ENCODE measurements at places on chromosomes 1 and 21. TPM values are rescaled to one million over a fixed set of nuclear protein-coding genes. Genes with fewer than 3 reads are reported as not detected.

Gene MECR
- total RNA-seq: 42.2 TPM

Gene TTLL7
- total RNA-seq: 0.41 TPM

Gene RBP7
- not detected for total RNA-seq

Gene SELL
- total RNA-seq: 105 TPM

Gene CFHR5
- not detected for total RNA-seq

Gene PTPRF
- total RNA-seq: 3.8 TPM

Gene KDF1
- total RNA-seq: 0.18 TPM

Gene ICOSLG
- 5.9 TPM for total RNA-seq

Gene KCNN3
- 0.11 TPM for total RNA-seq

Gene S1PR1
- 63.9 TPM for total RNA-seq

Gene STYXL2
- not detected for total RNA-seq

DNA sequence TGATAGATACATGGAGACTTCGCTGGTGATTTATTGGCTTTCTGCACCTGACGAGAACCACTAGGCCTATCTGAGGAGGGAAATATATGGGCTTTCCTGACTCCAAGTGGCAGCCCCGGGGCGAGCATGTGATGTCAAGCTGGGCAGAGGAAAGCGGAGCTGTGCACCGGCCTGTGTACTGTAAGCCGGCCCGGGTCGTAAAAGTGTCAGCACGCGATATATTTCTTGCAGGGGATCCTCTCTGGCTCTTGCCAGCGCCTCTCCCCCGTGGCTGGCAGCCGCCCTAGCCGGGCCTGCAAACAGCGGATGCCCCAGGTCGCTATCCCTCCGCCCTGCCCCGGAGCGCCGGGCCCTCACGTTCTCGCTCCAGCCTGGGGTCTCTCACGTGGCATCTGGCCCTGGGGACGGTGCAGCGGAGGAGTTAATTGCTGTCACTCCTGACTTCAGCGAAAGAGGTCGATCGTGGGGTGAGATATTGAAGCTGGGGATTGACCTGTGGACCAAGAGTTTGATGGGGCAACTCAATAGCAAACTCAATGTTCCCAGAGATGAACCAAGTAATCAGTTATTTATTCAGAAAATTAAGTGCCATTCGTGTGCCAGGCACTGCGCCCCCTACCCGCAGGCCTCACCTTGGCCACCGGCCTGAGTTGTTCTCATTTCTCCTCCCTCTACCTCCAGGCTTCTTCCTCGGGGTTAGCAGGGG is 41.0 kb upstream of the HAO2 start:
- peak; percentile 42 for DNase-seq
- peak overlapping the region; percentile 15 for H3K27ac ChIP-seq
- H3K27me3 ChIP-seq: peaks cover 26% of the 10 kb centered on the region

- peaks cover 12% of the 10 kb centered on the region for H3K4me1 ChIP-seq
- H3K4me3 ChIP-seq: no peak overlapping the region
- H3K27me3 ChIP-seq: no peaks in the 10 kb centered on the region
- H3K27ac ChIP-seq: peak overlapping the region; percentile 40
Observed at GRCh38 chr1:114735479-114735878, 18.9 kb upstream of the NRAS start.

- H3K4me3 ChIP-seq: no peak overlapping the region
- H3K36me3 ChIP-seq: no peaks in the 10 kb centered on the region
- H3K4me1 ChIP-seq: peaks cover 6% of the 10 kb centered on the region
Observed at GRCh38 chr1:145891143-145891542, 5.5 kb upstream of the ANKRD35 start.

- no peak overlapping the region for H3K27ac ChIP-seq
- DNase-seq: no peak
- no peaks in the 10 kb centered on the region for H3K36me3 ChIP-seq
- H3K27me3 ChIP-seq: peaks cover 9% of the 10 kb centered on the region
- H3K4me3 ChIP-seq: no peak overlapping the region
- H3K4me1 ChIP-seq: no peaks in the 10 kb centered on the region
Observed at GRCh38 chr1:17553975-17554700, 14.6 kb downstream of the ARHGEF10L start.

DNA sequence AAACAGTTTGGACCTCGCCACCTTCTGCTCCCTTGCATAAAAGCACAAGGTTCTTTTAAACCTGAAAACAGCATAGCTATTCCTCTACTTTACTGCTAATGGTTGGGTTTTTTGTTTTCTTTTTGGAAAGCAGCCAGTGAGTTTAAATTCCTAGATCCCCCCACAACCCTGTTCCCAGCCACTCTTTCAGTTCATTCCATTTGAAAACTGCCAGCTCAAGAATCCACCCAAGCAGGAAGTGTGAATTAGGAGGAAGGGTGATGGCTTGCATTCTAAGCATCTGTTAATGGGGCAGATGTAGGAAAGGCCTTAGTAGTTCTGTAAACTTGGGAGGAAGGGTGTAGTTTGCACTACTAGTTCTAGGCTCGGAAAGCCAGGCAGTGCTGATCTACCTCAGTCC is 172.9 kb upstream of the HOOK1 start:
- no peaks in the 10 kb centered on the region for H3K4me1 ChIP-seq
- H3K27ac ChIP-seq: no peak overlapping the region
- no peaks in the 10 kb centered on the region for H3K36me3 ChIP-seq
- no peak for DNase-seq
- H3K27me3 ChIP-seq: no peaks in the 10 kb centered on the region

DNA sequence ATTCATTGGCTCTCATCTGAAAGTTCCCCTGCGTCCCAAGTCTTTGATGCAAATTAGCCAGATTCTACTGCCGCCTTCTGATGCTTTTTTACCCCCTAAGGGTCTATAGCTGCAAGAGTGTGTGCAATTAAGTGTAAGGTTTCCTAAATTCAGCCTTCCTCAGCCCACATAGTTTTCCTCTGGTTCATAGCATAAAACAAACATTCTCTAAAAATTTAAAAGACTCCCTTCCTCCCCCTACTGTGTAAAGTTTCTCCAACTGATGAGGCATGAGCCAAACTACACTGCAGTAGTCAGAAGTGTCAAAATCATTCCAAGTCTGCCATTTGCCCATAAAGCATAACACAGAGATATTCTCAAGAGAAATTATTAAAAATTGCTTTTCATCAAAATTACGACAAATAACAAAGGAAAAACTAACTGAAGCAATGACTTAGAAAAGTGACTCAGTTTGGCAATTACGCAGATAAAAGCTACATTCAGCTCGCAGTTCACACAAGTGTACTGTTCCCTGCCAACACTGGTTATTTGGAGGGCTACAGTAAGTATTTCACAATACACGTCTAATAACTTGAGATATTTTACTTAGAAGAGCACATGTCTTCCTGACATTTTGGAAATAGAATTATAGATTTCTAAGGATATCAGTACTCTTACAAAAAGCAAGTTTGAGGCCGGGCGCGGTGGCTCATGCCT is 15.4 kb downstream of the KCNH1 start:
- no peak overlapping the region for H3K27ac ChIP-seq
- H3K27me3 ChIP-seq: peaks cover 33% of the 10 kb centered on the region
- no peaks in the 10 kb centered on the region for H3K4me1 ChIP-seq
- DNase-seq: no peak
- no peaks in the 10 kb centered on the region for H3K36me3 ChIP-seq
- H3K4me3 ChIP-seq: no peak overlapping the region

DNA sequence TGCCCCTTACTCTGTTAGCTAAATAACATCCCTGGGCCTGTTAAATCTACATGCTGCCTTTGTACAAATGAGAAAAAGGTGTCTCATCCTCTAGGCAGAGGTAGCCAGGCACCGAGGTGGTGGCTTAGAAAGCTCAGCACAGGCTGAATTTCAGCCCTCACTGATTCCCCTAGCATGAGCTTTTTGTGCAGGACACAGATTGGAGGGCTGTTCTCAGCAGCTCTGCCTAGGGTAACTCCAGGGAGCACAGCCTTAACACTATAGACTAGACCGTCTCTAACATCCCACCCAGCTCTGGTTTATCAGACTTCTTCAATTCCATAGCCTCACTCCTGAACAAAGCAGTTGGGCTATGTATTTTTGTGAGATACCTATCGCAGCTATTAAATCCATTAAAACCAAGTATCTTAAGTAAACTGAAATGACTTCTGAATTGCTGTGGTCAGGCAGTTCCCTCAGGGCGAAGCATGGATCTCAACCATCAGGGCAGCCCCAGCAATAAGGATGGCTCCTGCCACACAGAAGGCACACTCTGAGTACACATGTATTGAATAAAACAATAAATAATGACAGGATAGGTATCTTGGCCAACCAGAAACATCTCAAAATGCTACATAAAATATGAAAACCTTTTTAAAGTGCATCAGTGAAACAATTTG is 14.8 kb downstream of the S100A6 start:
- no peak overlapping the region for H3K27ac ChIP-seq
- peaks cover 7% of the 10 kb centered on the region for H3K4me1 ChIP-seq
- no peak for DNase-seq
- H3K4me3 ChIP-seq: no peak overlapping the region
- H3K36me3 ChIP-seq: no peaks in the 10 kb centered on the region

GRCh38 chr1:48917901-48918603 is 141.4 kb upstream of the BEND5 start:
- H3K4me3 ChIP-seq: no peak overlapping the region
- no peak for DNase-seq
- H3K27ac ChIP-seq: no peak overlapping the region

GRCh38 chr1:14759843-14760242 is 161.4 kb downstream of the KAZN start:
- peaks cover 2% of the 10 kb centered on the region for H3K27me3 ChIP-seq
- H3K36me3 ChIP-seq: no peaks in the 10 kb centered on the region
- H3K4me3 ChIP-seq: no peak overlapping the region
- H3K27ac ChIP-seq: no peak overlapping the region
- no peak for DNase-seq
- H3K4me1 ChIP-seq: no peaks in the 10 kb centered on the region

- peaks cover 5% of the 10 kb centered on the region for H3K27me3 ChIP-seq
- DNase-seq: no peak
- H3K4me3 ChIP-seq: no peak overlapping the region
- H3K27ac ChIP-seq: no peak overlapping the region
- no peaks in the 10 kb centered on the region for H3K36me3 ChIP-seq
Observed at GRCh38 chr1:7729761-7730160, 41.3 kb upstream of the VAMP3 start.

- H3K4me3 ChIP-seq: no peak overlapping the region
- H3K27ac ChIP-seq: no peak overlapping the region
- H3K4me1 ChIP-seq: no peaks in the 10 kb centered on the region
Observed at GRCh38 chr1:201400212-201400851, 1.2 kb upstream of the LAD1 start.

GRCh38 chr1:41924911-41925310 is 6.2 kb upstream of the HIVEP3 start:
- H3K4me1 ChIP-seq: peaks cover 10% of the 10 kb centered on the region
- H3K27me3 ChIP-seq: no peaks in the 10 kb centered on the region
- no peak overlapping the region for H3K4me3 ChIP-seq
- H3K27ac ChIP-seq: no peak overlapping the region
